ENCODE measurements at places on chromosomes 13 and 19.

DNA sequence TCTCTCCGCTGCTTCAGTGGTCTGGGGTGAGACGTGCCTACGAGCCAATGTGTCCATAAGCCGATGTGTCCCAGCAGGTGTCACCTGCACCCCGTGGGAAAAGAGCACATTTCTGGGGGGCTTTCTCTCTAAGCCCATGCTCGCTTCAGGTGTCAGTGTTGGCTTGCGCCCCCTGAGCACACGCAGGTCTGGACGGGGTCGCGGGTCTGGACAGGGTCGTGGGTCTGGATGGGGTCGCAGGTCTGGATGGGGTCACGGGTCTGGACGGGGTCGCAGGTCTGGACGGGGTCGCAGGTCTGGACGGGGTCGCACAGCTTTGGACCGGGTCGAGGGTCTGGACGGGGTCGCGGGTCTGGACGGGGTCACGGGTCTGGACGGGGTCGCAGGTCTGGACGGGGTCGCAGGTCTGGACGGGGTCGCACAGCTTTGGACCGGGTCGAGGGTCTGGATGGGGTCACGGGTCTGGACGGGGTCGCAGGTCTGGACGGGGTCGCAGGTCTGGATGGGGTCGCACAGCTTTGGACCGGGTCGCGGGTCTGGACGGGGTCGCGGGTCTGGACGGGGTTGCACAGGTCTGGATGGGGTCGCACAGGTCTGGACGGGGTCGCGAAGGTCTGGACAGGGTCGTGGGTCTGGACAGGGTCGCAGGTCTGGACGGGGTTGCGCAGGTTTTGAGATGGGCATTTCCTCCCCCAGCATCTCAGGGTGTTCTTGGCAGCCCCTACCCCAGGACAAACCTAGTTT, 24.5 kb upstream of the TFDP1 start:
- no peak for DNase-seq

DNA sequence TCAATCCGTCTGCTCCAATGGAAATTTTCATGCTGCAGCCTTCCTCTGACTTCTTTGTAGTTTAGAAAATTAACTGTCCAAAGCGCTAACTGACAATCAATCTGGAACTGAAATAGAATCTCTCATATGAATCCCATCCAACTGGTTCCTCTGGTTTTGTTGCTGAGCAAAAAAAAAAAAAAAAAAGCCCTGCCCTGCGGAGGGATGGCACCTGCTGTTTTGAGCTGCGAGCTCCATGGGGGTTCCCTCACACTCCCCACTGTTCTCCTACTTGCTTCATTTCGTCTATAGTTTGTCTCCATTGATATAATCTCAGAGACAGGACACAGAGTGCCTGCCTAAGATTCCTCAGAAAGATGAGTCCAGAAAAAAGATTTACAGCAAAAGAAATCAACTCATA, 33.4 kb downstream of the FAAP24 start:
- DNase-seq = no peak

- no peak for DNase-seq
Measured at GRCh38 chr19:4780860-4781259, 10.7 kb upstream of the FEM1A start.

DNA sequence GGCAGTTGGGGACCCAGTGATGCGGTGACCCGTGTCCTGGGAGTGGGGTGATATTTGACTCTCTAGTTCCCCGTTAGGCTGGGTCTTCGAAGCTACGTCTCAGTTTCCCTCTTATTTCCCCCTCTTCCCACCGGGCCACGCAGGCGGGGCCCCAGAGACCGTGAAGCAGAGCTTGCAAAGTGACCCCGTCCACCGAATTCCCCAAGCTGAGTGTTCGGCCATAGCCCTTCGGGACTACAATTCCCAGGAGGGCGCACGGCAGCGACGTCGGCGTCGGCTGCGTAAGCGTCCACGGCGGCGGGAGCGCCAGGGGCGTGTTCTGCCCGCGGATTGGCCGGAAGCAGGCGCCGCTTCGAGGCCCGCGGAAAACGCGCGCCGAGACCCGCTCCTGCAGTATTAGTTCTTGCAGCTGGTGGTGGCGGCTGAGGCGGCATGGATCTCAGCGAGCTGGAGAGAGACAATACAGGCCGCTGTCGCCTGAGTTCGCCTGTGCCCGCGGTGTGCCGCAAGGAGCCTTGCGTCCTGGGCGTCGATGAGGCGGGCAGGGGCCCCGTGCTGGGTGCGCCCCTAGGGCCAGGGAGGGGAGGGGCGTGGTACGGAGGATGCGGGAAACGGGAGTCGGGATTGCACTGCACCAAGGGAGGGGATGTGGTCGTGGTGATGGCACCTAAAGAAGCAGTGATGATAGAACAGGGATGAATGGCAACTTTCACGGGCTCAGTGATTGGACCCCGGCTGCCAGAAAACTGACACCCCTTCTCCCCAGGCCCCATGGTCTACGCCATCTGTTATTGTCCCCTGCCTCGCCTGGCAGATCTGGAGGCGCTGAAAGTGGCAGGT, at the start of gene RNASEH2A:
TSS of gene RNASEH2A (plus strand) at position 343 of the 840 bp plus-strand sequence. CDS start at position 433, 90 bp downstream.
- DNase-seq = no peak

DNA sequence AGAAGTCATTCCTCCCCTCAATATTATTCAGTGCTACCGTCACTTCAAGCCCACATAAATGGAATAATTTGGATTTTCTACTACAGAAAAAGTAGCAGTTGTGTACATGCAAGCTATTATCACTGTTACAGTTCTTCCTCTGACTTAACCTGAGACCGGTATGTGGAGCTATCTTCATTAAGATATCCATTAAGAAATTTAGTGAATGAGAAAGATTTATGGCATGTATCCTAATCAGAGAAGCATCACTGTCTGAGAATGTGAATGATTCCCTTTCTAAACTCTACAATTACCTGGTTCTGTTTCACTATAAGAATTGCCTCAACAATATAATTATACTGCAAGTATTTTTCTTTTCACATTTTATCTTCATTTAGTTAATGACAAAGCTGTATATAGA, 278.7 kb downstream of the KLF5 start:
- DNase-seq = no peak

DNA sequence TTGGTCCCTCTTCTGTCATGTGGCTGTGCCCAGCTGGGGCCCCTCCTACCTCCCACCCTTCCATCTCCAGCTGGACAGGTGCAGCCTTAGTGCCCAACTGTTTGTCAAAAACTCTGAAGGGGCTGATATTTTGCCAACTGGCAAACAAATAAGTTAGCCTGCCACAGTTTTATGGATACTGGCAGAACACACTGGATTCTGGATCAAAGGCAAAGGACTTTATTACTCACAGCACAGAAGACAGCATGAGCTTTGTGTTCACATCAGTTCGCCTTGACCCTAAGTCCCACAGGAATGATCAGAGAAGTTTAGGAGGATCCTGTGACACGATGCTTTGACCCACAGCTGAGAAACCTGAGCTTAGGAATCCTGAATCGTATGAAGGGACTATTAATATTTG, 16.4 kb downstream of the KLK2 start:
- no peak for DNase-seq

DNA sequence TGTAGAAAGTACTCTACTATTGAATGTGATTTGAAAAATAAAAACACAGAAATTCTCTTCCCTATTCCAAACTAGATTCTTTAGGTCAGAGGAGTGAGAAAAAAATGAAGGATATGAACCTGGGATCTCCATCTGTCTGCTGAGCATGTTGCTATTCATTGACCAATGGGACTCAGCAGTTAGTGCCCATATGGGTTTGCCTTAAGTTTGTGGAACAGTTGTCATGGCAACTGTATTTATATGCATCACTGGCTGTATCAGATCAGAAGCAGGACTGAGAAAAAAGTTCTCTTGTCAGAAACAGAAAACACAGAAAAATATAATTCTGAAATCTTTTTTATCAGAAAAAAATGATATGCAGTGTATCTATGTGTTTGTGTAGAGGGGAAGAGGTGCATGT, 73.3 kb upstream of the ATXN8OS start:
- DNase-seq = no peak

DNA sequence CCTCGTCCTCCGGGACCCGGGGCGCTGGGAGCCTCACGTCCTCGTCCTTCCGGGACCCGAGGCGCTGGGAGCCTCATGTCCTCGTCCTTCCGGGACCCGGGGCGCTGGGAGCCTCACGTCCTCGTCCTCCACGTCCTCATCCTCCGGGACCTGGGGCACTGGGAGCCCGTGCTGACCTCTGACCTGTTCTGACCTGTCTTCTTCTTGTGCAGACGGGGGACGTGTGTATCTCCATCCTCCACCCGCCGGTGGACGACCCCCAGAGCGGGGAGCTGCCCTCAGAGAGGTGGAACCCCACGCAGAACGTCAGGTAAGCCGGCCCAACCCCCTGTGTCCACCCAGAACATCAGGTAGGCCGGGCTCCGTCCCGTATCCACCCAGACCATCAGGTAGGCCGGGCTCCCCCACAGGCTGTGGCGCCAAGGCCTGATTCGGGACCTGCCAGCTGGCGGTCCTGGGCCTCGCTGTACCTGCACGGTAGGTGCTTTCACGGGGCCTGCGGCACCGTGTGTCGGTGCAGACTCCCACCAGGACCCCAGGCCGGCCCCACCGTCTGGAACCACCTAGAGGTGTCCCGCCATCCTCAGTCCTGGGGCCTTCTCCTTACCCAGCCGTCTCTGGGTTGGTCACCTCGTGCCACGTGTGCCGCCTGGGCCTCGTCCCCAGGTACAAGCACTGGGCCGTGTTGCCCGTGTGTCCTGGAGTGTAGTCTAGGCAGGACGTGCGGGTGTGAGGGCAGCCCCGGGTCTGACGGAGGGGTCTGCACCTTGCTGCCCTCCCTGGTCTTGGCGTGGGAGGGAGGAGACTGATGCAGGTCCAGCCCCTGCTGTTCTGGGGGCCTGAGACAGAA, 4.7 kb downstream of the CDC34 start:
- no peak for DNase-seq

DNA sequence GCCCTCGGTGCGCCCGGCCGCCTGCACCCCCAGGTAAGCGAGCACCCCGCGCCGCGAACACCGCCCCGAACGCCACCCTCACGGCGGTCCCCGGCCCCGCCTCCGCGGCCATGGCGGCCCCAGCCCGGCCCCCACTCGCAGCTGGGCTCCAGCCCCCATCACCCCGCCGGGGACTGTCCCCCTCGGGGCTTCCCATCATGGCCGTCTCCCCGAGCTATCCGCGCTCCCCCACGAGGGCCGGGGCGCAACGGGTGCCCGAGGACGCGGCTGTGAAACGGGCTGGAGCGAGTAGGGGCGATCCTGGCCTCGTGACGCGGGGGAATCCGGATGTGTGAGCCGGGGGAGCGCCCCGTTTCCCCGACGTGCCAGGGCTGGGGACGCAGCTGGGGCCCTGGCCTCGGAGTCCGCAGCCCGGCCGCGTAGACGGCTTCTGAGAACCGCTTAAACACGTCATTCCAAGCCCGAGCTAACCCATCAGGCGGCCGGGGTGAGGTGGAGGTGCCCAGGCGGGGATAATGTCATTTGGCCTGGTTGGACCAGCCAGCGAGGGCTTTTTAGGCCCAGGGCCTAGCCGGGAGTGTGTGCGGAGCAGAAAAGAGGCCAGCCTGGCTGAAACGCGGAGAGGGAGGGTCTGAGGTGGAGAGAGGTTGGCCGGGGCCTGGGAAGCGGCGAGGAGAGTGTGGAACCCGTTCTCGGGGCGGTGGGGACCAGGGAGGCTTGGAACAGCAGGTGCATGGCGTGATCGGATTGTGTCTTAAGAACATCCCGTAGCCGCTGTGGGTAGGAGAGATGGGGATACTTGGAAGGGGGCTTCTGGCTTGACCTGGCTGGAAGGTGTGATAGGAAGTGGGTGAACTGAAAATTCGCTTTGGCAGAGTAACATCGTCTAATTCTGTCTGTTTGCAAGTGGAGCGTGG, 550 bp downstream of the CERS4 start:
- DNase-seq = no peak

DNA sequence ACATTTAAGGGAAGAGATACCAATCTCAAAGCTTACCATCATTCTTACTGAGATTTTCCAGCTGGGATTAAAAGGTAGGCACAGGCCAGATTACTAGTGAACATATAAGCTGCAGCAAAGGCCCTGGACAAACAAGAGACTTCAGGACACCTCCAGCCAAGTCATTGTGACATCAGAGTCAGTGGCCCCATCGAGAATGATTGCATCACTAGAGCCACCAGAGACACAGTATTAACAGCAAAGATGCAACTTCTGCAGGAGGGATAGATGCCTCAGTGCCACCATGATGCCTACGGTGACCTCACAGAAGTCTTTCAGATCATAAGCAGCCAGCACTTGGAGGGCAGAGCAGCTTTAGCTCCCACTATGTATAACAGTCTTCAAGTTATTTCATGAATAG, 8.6 kb downstream of the RUBCNL start:
- no peak for DNase-seq

DNA sequence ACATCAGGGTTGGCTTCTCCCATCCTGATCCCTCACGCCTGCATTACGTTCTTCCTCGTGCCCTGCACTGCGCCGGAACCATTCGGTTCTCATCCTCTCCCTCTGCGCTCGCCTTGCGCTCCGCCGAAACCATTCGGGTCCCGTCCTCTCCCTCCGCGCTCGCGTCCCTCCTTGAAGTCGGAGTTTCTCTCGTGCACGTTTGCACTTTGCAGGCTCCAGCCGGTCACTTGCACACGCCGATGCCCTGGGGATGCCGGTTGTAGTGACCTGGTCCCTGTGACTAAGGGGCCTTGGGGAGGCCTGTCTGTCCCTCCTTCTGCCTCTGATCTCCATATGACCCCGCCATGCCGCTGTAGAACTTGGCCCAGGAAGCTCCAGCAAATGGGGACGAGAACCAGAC, 265.8 kb downstream of the TEX29 start:
- no peak for DNase-seq
